SK-N-MC (cell line): ENCODE measurements at places on chromosomes 16 and 17.

DNA sequence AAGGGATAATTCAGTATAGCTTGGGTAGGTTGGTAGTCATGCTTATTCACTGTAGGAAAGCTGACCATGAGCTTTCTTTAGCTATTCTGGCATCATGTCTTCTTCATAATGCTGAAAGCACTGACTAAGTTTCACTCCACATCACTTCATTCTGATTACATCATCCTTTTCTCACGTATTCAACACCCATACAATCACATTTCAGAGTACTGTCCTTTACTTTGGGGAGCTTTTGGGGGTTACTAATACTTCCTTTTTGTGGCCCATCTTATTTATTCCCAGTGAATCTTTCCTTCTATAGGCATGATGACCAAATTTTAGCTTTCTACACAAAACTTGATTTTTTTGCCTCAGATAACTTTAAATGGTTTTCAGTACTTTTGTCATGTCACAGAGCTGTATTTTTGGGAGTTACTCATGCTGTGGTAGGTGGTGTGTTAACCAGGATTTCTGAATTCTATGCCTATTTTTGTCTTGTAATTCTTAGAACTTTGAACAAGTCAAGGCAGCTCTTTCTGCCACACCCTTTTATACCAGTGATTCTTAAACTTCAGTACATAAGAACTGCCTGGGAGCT is 23.5 kb downstream of the TADA2A start:
- DNase-seq, result no peak

- DNase-seq, result no peak
These were observed 9.4 kb downstream of the THRA start for GRCh38 chr17:40072040-40072734.

DNA sequence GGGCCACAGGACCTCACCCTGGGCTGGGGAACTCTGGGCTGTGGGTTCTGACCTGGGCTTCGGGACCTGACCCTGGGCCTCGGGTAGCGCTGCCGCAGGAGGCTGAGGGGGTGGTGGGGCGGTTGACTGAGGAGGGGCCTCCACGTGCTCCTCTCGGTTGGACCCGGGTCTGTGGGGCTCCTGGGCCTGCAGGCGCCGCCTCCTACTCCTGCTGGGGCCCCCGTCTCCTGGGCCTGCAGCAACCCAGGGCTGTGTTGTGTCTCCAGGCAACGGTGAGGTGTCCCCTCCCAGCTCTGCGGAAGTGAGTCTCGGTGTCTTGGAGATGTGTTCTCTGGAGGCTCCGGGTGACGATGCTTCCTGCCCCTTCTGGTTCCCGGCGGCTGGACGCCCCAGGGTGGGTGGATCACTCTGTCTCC is 41.5 kb upstream of the GNG13 start:
- DNase-seq, result no peak

GRCh38 chr17:57299176-57299575 is 42.9 kb downstream of the MSI2 start:
- no peak for DNase-seq

DNA sequence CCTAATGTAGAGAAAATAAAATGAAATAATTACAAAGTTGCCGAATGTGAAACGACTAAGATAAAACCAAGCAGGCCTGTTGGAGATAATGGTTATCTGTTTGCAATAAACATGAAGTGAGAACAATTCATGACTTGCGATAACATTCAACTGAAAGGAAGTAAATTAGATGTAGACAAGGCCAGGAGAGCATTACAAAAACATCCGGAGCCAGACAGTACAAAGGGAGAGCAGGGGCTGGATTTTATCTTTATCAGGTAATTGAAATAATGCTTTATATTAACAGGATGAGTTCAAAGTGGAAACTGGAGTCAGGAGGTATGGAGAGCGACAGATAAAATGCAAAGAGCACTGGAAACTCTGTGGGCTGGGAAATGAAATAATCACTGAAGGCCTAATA is 265.6 kb upstream of the GOT2 start:
- no peak for DNase-seq
